ENCODE measurements at places on chromosomes 12 and 14. TPM values are rescaled to one million over a fixed set of nuclear protein-coding genes. Genes with fewer than 3 reads are reported as not detected.

The FMNL3 gene
- total RNA-seq: 35.8 TPM

The PIANP gene
- total RNA-seq: 0.79 TPM

The GPX2 gene
- total RNA-seq: not detected

The TAPBPL gene
- total RNA-seq: 32.0 TPM

The DNAAF2 gene
- total RNA-seq: 17.6 TPM

The NDRG2 gene
- total RNA-seq: 5.0 TPM

The KERA gene
- not detected for total RNA-seq

Measured in CD8-positive, alpha-beta memory T cell (primary cell).